WTC11 (cell line): ENCODE measurements at places on chromosomes 1 and 21. TPM values are rescaled to one million over a fixed set of nuclear protein-coding genes. Genes with fewer than 3 reads are reported as not detected.

Gene CLCA4
- total RNA-seq, result not detected in 3 replicates

GRCh38 chr1:159076438-159077119, at the start of gene AIM2:
Gene AIM2, minus strand, starts transcription at chr1:159076766. Its CDS starts 3,267 bp downstream, at chr1:159073499.
- H3K27me3 ChIP-seq, result no peaks in the 10 kb centered on the region
- DNase-seq, result no peak
- H3K4me3 ChIP-seq, result no peak within 1 kb of the TSS
- no peak within 1 kb of the TSS for H3K27ac ChIP-seq
- peaks cover 2% of the 10 kb centered on the region; the same call in 1 of the 2 replicates for H3K4me1 ChIP-seq
- H3K36me3 ChIP-seq, result no peaks in the 10 kb centered on the region

DNA sequence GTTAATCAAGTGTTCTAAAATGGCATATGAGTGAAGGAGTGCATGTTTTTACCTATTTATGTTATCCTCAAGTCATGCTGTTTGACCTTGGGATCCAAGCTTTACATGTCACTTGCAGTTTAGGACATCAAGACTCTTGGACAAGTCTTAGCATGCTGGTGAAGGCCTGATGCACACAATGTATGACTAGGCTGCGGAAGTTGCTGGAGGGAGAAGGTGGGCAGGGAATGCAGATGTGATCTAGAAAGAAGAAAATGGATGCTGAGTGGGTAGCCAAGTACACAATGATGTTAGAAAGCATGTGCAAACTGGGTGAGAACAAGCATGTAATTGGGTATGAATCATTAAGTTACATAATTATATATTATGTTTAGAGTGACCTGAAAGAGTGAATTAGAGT, 301.8 kb downstream of the BRINP2 start:
- H3K36me3 ChIP-seq, result no peaks in the 10 kb centered on the region
- H3K27ac ChIP-seq, result no peak overlapping the region
- no peaks in the 10 kb centered on the region for H3K4me1 ChIP-seq

DNA sequence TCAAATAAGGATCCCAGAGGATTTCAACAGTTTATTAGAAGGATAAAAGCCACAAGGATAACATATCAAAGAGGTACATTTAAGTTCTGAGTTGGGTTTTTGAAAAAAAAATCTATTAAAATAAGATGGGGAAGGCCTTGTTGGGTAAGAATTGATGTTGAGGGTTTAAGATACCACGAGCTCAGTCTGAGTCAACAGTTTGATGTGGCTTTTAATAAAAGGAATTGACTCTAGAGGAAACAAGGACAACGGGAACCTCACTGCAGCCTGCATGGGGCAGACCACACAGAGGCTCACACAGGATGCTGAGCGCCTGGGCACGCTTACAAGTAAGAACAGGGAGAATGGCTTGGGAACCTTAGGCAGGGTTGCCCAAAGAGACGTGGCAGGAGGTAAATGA, 107.5 kb downstream of the TIAM1 start:
- no peaks in the 10 kb centered on the region for H3K4me1 ChIP-seq
- H3K4me3 ChIP-seq, result no peak overlapping the region
- no peak overlapping the region for H3K27ac ChIP-seq
- no peaks in the 10 kb centered on the region for H3K27me3 ChIP-seq
- peaks cover 23% of the 10 kb centered on the region for H3K36me3 ChIP-seq
- DNase-seq, result no peak

DNA sequence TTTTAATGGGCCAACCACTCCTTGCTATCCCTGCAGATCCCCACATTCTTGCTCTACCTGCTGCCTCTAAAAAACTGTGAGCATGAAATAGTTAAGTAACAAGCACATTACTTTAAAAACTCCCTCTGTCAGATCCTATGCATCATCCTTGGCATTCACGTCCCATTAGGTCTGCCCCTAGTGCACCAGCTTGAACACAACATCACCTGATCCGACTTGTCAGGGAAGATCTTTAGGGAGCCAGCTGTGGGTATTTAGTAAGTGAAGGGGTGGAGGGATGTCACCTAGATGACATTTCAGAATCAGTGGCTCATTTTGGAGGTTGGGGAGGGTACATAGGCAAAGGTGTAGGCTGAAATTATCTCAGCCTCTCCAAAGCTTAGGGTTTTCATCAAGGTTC, 33.5 kb downstream of the RXRG start:
- H3K4me1 ChIP-seq, result peaks cover 5% of the 10 kb centered on the region; the same call in 1 of the 2 replicates
- no peak overlapping the region for H3K27ac ChIP-seq
- no peak for DNase-seq

- H3K27ac ChIP-seq, result no peak overlapping the region
- H3K27me3 ChIP-seq, result no peaks in the 10 kb centered on the region
- DNase-seq, result no peak
- H3K4me1 ChIP-seq, result peaks cover 14% of the 10 kb centered on the region
These were observed 46.1 kb downstream of the CHAF1B start for GRCh38 chr21:36431252-36431651.

Gene S100A3
- 0.33 TPM in 1 of 3 replicates, not detected in the others for total RNA-seq

GRCh38 chr1:25683731-25684130, 67.1 kb downstream of the MAN1C1 start:
- no peak overlapping the region for H3K27ac ChIP-seq
- H3K36me3 ChIP-seq, result no peaks in the 10 kb centered on the region
- no peak for DNase-seq
- no peak overlapping the region for H3K4me3 ChIP-seq
- H3K4me1 ChIP-seq, result no peaks in the 10 kb centered on the region

DNA sequence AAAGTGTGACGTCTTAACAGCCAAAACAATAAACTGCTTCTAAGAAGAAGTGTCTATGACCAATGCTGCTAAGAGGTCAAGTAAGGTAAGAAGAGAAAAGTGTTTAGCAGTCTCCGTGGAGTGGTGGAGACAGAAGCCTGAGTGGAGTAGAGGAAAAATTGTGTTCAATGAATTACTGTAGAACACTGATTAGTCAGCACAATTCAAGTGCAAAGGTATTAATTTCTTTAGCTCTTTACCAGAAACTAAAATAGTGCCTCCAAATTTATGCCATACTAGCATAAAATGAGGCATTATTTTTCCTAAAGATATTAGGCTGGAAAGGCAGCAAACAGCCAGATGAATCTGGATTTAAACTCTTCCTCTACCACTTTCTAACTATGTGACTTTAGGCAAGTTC, 56.1 kb downstream of the PIK3R3 start:
- no peaks in the 10 kb centered on the region for H3K27me3 ChIP-seq
- peaks cover 7% of the 10 kb centered on the region for H3K4me1 ChIP-seq
- no peak for DNase-seq
- no peaks in the 10 kb centered on the region for H3K36me3 ChIP-seq
- no peak overlapping the region for H3K27ac ChIP-seq

- peak overlapping the region; percentile 78 for H3K4me3 ChIP-seq
- peak; percentile 65 for DNase-seq
- peaks cover 8% of the 10 kb centered on the region for H3K36me3 ChIP-seq
- no peak overlapping the region for H3K27ac ChIP-seq
- peaks cover 47% of the 10 kb centered on the region for H3K27me3 ChIP-seq
These were observed 1.1 kb upstream of the POU3F1 start for GRCh38 chr1:38047603-38048141.

- DNase-seq, result no peak
- H3K4me1 ChIP-seq, result peaks cover 18% of the 10 kb centered on the region
- H3K4me3 ChIP-seq, result no peak overlapping the region
- no peak overlapping the region; the same call in 1 of the 2 replicates for H3K27ac ChIP-seq
These were observed 49.1 kb upstream of the CTPS1 start for GRCh38 chr1:40930174-40930964.

Gene KLHDC9
- 5.8 to 8.7 TPM (median 8.7 TPM) in 3 replicates for total RNA-seq

Gene LCE1D
- total RNA-seq, result not detected in 3 replicates

- peaks cover 34% of the 10 kb centered on the region for H3K4me1 ChIP-seq
- peaks cover 25% of the 10 kb centered on the region for H3K36me3 ChIP-seq
- no peak overlapping the region for H3K4me3 ChIP-seq
These were observed 111.6 kb downstream of the PLD5 start for GRCh38 chr1:242412921-242413320.

Gene FCER1A
- not detected in 3 replicates for total RNA-seq

DNA sequence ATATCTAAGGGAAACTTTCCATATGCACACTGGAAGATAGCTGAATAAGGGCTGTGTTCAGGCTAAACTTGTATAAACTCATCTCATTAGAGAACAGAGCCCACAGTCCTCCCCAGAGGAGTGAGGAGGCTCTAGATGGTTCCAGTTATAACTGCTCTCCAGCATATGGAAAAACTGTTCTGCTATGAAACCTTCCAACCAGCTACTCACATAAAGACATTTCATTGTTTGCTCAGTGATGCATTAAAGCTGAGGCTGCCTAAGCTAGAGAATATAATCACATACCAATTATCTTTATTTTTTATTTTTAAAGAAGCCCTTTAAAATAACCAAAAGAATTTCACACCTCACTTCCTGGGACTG, 13.3 kb downstream of the AHCYL1 start:
- no peak overlapping the region for H3K4me3 ChIP-seq
- DNase-seq, result no peak
- no peaks in the 10 kb centered on the region for H3K27me3 ChIP-seq
- no peak overlapping the region for H3K27ac ChIP-seq

Gene C1orf216
- total RNA-seq, result 7.2 to 10.1 TPM (median 8.6 TPM) in 3 replicates

DNA sequence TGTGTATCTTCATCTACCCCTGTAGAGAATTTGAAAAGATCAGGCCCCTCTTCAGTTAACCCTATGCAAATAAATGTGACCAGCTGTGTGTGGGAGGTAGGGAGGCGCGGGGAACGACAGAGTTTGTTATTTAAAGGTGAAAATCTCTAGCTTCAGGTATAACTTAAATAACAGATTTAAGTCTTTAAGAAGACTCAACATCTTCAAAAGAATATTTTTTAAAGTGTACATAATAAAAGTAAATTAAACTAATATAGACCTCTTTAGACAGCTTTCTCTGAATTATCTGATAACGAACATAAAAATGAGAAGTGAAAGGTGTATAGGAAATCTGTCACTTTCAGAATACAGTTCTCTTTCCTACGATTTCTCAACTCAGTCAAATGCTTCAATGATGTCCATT, 16.0 kb downstream of the ANGPTL3 start:
- H3K36me3 ChIP-seq, result peaks cover 5% of the 10 kb centered on the region
- DNase-seq, result no peak
- no peak overlapping the region for H3K4me3 ChIP-seq
- peaks cover 12% of the 10 kb centered on the region for H3K4me1 ChIP-seq
- H3K27me3 ChIP-seq, result no peaks in the 10 kb centered on the region
- no peak overlapping the region for H3K27ac ChIP-seq

DNA sequence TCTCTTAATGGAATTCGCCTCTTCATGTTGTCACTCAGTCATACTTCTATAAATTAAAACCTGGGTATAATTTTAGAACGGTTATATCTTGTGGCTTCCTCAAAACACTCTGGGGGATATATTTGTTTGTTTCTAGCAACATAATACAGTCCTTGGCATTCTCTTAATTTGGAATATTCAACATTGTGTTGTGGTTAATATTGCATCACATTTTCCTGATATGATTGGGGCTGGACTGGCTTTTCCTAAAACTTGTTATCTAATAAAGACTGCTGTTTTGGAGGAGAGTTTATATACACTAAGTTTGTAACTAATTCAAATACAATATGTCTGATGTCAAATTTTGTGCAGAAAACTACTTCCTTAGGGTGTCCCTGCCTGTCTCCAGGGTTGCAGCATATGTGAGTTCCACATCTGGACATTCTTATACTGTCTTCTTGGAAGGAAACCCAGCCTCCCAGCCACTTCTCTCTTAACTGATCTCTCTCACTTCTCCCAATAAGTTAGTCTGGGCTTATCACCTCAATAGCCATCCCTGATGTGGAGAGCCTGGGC, 892.6 kb downstream of the MRPL39 start:
- peaks cover 13% of the 10 kb centered on the region; the same call in 1 of the 2 replicates for H3K36me3 ChIP-seq
- no peak for DNase-seq
- no peak overlapping the region for H3K27ac ChIP-seq
- H3K27me3 ChIP-seq, result no peaks in the 10 kb centered on the region

DNA sequence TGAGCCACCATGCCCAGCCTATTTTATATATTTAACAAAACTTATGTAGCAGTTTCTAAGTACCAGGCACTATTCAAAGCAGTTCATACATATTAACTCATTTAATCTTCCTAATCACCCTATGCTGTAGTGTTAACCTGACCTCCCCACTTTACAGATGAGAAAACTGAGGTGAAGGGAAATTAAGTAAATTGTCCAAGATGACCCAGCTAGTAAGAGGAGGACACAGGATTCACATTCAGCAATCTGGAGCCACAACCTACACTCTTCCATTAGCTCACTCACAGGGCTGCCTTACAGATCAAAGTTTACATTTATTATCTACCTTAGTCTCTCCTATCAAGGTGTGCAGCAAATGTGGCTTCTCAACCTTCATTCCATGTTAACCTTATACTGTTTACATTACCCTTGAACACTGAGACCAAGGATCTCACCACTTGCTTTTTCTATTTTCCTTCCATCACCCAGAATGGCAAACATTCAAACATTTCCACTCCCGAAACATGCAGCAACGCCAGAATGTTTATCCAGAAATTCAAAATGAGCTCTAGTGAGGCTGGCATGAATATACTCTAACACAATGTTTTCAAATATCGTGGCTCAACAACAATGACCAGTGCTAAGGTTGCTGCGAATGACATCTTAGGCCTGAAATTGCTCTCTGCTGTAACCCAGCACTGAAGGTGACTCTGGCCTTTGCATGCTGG, 24.5 kb downstream of the HIVEP3 start:
- peaks cover 19% of the 10 kb centered on the region for H3K4me1 ChIP-seq
- no peak overlapping the region for H3K27ac ChIP-seq
- no peaks in the 10 kb centered on the region for H3K36me3 ChIP-seq
- H3K27me3 ChIP-seq, result no peaks in the 10 kb centered on the region
- no peak for DNase-seq
- no peak overlapping the region for H3K4me3 ChIP-seq

Gene ATP6V1G3
- total RNA-seq, result not detected in 3 replicates

GRCh38 chr1:203447151-203447550, 28.5 kb upstream of the PRELP start:
- H3K27ac ChIP-seq, result no peak overlapping the region
- H3K36me3 ChIP-seq, result peaks cover 11% of the 10 kb centered on the region
- peaks cover 29% of the 10 kb centered on the region for H3K4me1 ChIP-seq
- no peaks in the 10 kb centered on the region; the same call in none of the 2 replicates for H3K27me3 ChIP-seq
- no peak overlapping the region for H3K4me3 ChIP-seq
- DNase-seq, result no peak
